ENCODE measurements at places on chromosomes 11 and 22.

DNA sequence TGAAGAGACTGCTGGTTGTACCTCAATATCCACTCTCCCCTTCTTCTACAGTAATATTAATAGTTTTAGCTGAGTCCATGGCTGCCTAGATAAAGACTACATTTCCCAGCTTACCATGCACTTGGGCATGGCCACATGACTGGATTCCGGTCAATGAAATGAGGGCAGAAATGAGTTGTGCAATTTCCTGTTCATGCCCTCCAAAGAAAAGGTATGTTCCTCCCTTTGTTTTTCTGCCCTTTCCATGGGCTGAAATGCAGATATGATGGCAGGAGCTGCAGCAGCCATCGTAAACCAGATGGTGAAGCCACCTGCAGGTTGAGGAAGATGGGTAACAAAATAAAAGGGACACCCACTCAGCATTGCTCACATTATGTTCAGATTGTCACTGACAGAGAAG, 15.3 kb upstream of the ELFN2 start:
- DNase-seq, result no peak

DNA sequence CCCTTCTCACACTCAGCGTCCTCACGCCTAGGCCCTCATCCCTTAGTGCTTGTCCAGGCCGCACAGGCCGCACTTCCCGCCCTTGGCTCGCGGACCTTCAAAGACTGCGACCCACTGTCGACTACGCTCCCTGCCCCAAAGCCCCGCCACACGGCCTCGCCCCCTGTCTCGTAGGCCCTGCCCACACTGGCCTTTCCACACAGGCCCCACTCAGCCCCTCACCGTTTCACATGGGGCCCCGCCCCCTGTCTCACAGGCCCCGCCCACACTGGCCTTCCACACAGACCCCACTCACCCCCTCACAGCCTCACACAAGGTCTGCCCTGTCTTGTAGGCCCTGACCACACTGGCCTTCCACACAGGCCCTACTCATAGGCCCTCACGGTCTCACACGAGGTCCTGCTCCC, 11.0 kb downstream of the NRXN2 start:
- no peak for DNase-seq

DNA sequence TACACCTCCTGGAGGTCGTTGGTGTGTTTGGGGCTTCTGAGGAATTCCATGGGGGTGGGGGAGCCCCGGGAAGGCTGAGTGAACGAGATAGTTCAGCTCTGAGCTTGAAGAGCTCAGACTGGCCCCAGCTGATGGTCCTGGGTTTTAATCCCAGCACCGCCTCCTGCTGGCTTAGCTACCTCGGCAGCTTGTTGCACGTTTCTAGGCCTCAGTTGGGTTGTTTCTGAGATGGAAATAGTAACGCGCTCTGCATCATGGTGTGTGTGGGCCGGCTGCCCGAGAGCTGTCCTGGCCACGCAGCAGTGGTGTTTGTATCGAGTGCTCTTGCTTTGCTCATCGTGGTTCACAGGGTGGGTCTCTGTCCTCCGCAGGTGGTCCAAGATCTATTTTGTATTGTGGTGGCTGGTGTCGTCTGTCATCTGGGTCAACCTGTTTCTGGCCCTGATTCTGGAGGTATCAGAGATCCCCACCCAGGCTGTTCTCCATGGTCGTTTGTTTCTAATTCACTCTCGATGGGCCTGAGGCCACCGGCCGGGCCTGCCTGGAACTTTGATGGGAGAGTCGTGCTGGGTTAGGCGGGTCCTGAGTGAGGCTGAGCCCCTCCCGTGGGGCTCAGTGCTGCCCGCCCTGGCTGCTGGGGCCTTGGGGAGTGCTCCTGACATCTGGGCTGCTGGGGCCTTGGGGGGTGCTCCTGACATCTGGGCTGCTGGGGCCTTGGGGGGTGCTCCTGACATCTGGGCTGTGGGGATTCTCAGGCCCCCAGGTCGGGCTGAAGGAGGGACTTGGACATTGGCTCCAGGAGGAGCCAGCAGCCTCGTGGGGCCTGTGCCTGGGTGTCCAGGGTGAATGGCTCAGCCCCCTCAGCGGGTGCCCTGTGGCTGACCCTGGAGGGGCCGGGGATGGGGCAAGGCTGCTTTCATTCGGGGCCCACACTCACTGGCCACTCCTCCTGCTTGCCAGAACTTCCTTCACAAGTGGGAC, 37.7 kb downstream of the TPCN2 start:
- DNase-seq, result no peak

GRCh38 chr22:25629613-25630012, 65.1 kb downstream of the GRK3 start:
- no peak for DNase-seq

DNA sequence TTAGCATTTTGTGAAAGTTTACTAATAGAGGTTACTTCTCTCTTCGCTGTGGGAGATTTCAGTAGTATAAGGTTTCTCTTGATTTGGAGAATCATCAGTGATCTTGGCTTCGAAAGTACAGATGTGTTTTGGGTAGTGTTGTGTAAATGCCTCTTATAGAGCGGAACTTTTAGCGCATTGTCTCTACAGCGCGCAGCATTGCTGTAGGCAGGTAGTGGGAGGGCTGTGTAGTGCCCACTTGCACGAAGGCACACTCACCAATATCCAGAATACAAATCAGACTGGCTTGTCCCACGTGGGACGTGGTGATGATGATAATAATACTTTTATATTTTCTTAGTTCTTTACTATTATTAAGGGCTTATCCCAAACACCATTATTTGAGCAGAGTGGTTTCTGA, 51.4 kb downstream of the FAM83F start:
- DNase-seq, result no peak

DNA sequence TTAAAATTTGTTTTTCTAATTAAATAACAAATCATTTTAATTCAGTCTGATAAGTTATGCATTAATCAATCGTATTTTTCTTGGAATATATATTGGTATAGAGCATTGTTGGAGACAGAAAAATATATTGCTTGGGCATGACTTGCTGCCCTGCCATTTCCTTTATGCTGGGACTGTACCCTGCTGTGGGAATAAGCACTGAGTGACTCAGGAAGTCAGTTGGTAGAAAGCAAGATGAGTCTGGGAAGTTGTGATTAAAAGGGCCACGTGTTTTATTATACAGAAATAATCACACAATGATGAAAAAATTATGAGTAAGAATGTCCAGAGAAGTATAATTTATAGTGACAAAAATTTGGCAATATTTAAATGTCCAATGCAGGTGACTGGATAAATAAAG, 139.5 kb downstream of the KIF18A start:
- DNase-seq, result no peak

DNA sequence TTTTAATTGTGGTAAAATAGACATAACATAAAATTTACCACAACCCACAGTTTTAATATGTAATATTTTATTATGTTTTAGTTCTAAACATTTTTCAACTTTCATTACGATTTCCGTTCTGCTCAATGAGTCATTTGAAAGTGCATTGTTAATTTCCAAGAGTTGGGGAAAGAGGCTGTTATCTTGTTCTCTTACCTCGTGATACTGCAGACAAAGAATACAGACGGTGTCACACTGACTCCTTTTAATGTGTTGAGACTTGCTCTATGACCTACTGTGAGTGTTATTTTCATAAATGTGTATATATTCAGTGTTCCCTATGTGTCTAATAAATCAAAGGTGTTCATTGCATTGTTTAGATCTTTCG, 10.8 kb upstream of the RAC2 start:
- DNase-seq, result no peak

- no peak for DNase-seq
Observed at GRCh38 chr11:40306938-40307548, 1152.4 kb downstream of the LRRC4C start.

All from progenitor cell of endocrine pancreas (in vitro differentiated cells).